ENCODE measurements at places on chromosomes 16 and 17.

GRCh38 chr16:31143011-31143693 is 6.7 kb downstream of the PRSS36 start:
- no peak for DNase-seq

GRCh38 chr16:69005641-69006355 is 99.7 kb upstream of the HAS3 start:
- DNase-seq = no peak

DNA sequence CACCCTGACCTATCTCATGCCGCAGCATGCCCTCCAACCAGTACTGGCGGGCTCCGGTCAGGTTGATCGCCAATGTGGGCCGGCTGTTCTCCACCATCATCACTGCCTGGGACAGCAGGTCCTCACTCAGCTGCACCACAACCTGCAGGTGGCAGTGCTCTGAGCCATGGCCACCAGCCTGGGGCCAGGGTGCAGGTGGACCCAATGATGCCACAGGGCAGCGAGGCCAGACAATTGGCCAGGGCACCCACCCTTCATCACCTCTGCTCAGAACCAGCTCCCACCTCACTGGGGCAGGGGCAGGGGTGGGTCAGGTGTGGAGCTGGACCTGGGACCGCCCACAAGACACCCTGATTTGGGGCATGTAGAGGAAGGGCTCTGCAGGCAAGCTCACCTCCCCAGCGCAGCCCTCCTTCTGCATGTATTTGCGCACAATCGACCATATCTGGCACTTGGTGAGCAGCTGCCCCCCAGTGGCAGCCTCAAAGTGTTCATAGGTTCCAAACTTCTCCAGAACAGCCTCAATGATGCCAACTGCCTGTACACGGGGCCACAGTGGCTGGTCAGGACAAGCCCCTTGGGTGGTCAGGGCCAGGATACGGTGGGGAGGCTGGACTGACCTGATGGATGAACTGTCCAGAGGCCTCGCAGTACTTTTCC is 4.2 kb downstream of the MATCAP1 start:
- no peak for DNase-seq

GRCh38 chr17:58920773-58921172 is 165.1 kb downstream of the PPM1E start:
- no peak for DNase-seq

DNA sequence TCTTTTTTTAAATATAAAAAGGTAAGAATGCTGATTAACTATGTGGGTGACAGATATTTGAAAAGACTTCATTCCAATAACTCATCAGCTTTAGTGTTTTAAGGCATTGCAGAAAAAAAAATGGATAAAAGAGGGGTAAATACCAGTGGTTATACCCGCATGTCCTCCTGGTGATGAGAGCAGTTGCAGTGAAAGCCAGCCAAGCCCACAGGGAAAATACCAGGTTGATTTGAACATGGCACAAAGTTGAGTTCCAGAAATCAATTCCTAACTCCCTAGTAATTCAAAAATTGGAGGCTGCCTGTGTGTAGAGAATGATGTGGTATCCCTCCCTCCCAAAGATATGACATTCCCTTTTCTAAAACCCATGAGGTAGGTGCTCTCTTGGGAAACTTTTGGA is 453.2 kb upstream of the SOX9 start:
- DNase-seq = no peak
